CD4-positive, alpha-beta T cell treated with Interleukin-12 subunit alpha and Interleukin-12 subunit beta, for 1 hour (primary cell): ENCODE measurements at places on chromosomes 11 and 22.

DNA sequence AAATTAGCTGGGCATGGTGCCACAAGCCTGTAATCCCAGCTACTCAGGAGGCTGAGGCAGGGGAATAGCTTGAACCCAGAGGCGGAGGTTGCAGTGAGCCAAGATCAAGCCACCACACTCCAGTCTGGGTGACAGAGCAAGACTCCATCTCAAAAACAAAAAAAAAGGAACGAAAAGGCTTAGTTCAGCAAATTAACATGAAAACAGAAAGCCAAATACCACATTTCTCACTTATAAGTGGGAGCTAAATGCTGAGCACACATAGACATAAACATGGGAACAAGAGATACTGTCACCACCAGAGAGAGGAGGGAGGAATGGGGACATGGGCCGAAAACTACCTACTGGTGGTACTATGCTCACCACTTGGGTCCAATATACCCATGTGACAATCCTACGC lies 38.6 kb downstream of the SCGB1A1 start:
- no peak for DNase-seq

DNA sequence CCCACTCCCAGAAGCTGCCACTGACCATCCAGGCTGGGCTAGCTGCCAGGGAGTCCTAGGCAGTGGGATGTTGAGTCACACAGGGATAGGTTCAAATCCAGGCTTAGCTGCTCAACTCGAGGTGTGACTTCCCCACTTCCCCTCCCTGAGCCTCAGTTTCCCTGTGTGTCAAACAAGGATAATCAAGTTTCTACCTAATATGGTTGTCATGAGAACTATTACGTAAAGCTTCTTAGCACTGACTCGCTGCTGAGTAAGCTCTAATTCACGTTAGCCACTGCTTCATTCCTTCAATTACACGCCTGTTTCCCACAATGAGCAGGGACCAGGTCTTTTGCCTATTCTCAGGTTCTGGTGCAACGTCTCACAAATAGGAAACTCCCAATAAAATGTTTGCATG lies 67.7 kb downstream of the SEZ6L start:
- no peak for DNase-seq

DNA sequence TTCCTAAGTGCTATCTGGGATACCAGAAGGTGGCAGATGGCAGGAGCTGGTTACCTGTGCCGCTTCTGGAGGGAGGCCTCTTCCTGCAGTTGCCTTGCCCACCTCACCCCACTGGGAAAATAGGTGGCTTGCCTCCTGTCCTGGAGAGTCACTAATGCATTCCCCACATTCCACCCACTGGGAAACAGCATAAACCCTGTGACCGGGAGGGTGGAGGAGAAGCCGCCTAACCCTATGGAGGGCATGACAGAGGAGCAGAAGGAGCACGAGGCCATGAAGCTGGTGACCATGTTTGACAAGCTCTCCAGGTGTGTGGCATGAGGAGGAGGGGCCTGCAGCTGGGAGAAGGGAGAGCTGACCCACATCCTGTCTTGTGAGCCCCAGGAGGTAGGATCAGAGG lies 5.6 kb downstream of the RIC8A start:
- DNase-seq: no peak

DNA sequence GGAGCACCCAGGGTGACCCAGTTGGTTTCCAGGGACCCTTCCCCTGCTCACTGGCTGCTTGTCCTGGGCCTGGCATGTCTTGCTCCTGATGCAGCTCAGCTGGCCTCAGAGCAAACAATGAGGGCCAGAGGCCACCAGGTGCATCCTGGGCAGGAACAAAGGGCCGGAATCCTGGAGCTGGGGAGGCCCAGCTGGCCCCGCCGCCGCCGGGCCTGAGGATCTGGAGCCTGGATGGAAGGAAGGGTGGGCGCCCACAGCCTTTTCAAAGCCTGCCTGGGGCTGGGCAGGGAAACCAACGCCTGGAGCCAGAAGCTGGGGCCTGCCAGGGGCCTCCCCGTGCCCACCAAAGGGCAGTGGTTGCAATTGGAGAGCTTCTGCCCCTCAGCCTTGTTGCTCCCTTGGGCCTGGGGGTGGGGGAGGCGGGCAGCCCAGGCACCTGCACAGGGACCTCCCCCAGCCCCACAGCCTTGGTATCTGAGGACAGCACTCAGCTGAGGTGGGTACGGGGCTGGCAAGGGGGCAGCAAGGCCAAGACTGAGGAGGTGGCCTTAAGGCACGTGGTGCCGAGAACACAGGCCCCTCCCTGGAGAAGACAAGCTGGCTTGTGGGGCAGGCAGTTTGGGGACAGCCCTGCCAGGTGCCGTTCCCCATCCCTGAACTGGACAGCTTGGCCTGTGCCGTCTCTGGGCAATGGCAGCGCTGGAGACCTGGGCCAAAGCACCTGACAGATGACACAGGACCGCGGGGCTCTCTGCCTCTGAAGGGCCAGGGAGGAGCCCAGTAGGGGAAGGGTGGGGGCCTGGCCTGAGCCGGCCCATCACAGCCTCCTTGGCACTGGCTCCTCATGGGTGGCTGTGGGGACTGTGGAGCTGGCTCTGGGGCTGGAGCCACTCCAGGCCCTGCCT lies 7.1 kb upstream of the ADORA2A start:
- no peak for DNase-seq

- no peak for DNase-seq
Observed at GRCh38 chr11:127454856-127455255, 454.3 kb upstream of the KIRREL3 start.

DNA sequence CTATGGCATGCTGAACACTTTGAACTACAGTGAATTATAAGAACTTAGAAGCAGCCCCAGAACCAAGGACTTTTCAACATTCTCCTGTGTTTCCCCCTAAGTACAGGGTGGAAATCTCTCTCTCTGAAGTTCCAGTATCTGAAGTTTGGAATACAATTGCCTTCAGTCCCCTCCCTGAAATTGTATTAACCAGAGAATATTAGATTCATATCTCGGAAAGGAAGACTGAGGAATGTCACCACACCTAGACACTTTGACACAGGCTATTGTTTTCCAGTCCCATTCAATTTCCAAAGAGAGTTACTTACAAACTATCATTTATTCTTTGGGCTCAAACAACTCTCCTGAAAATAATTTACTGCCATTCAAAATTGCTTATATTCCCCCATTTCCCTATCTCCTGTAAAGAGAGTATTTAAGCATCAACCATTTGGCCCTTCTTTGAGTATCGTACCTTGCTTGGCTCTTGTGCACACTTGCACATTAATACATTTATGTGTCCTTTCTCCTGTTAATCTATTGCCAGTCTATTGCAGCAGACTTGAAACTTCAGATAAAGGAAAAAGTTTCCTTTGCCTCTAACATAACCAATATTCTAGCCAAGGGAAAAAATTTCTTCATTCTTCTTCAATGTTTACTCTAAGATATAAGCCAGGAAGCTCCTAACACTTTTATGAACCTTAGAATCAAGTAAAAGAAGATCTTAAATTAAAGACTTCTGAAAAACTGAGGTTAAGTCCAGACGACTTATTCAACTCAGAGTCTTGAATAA lies 402.4 kb upstream of the DDI1 start:
- no peak for DNase-seq

GRCh38 chr22:43747877-43748276 lies 64.2 kb downstream of the EFCAB6 start:
- no peak for DNase-seq
